ENCODE measurements at places on chromosomes 12 and 14.

DNA sequence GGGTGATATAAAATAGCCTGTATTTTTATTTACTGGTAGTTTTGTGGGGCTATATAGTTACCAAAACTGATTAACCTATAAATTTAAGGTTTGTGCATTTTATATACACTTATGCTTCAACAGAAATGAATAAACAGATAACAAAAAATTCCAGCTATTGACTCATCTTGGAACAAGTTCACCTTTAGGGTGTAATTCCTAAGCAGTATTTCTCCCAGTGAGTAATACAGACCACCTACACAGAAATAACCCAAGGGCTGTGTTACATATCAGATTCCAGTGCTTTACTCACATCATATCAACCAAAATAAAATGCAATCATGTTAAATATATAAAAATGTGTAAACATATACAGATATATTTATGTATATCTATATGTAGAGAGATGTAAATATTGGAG lies 345.6 kb downstream of the ADAMTS20 start:
- DNase-seq: no peak

GRCh38 chr12:41327096-41327895 lies 139.2 kb downstream of the PDZRN4 start:
- no peak for DNase-seq

GRCh38 chr14:23602181-23603095 lies 23.8 kb upstream of the JPH4 start:
- no peak for DNase-seq

GRCh38 chr12:124906606-124907261 lies 7.7 kb downstream of the UBC start:
- peak; percentile 85 for DNase-seq

- DNase-seq: no peak
These were observed 709.3 kb downstream of the RPS29 start for GRCh38 chr14:48876806-48877340.

DNA sequence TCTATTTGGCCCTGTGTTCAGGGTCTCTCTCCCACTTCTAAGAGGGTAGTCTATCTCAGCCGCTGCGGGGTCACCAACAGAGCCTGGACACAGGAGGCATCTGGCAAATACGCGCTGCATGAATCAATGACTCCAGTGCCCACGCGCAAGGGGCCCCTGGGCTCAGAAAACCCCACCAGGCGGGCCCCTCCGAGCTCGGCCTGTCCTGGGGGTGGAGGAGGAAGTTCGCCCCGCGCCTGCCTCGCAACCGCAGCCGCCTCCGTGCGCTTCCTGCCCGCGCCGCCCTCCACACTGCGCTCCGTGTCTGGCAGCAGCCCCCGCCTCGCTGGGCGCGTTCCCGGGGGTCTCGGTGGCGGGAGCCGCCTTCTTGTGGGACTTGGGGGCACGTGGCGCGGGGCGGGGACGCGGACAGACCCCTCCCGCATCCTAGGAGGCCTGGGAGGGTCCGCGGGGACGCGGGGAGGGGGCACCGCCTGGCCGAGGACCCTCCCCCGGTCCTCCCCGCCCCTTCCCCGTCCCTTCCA lies 811 bp upstream of the FBRSL1 start:
- DNase-seq: no peak

DNA sequence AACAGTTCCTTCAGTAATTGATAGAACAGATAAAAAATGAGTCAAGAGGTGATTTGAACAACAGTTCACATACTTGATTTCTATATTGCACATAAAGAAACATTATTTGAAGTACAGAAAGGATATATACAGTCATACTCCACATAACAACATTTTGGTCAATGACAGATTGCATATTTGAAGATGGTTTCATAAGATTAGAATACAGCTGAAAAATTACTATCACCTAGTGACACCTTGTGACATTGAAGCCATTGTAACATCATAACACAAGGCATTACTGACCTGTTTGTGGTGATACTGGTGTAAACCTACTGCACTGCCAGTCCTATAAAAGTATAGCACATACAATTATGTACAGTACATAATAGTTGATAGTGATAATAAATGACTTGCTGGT lies 43.1 kb upstream of the ABCC9 start:
- no peak for DNase-seq

- DNase-seq: no peak
These were observed 711 bp downstream of the SBNO1 start for GRCh38 chr12:123363740-123364531.

DNA sequence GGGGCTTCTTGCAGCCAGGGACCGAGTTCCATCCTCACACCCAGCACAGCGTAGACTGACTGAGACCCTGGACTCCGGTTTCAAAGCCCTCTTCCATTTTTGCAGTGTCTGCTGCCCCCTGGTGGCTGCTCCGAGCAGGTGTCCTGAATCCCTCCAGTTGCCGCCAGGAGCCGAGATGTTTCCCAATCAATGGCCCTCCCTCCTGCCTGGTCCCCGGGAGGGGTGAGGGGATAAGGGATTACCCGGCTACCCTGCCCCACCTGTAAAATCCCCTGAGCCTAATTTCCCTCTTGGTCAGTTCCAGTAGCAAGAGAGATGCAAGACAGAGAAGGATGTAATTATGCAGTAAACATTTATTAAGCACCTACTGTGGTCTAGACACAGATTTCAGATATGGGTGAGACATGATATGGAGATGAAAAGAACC lies 55.0 kb downstream of the PHETA1 start:
- DNase-seq: peak; percentile 84

DNA sequence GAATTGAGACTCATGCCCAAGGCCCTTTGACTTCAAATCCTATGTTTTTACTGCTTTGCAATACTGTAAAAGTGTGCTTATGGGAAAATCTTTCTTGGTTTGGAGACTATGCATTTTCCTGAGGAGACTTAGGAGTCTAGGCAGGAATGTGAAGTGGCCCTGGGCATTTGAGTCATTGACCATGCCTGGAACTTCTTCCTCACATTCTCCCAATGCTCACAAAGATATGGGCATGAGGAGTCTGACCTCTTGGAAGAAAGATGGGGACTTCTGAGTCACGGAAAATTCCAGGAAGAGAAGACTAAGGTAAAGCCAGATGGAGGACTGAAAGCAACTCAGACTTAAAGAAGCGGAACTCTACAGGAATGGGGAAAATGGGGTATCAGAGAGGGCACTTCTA lies 38.2 kb upstream of the ZNF641 start:
- DNase-seq: no peak

GRCh38 chr14:29705801-29706200 lies 221.8 kb downstream of the PRKD1 start:
- DNase-seq: no peak

GRCh38 chr14:53306267-53306721 lies 153.2 kb upstream of the DDHD1 start:
- peak; percentile 27 for DNase-seq

GRCh38 chr12:57101892-57102695 lies 9.1 kb downstream of the STAT6 start:
- DNase-seq: no peak

GRCh38 chr12:31899109-31899508 lies 60.1 kb upstream of the RESF1 start:
- no peak for DNase-seq

DNA sequence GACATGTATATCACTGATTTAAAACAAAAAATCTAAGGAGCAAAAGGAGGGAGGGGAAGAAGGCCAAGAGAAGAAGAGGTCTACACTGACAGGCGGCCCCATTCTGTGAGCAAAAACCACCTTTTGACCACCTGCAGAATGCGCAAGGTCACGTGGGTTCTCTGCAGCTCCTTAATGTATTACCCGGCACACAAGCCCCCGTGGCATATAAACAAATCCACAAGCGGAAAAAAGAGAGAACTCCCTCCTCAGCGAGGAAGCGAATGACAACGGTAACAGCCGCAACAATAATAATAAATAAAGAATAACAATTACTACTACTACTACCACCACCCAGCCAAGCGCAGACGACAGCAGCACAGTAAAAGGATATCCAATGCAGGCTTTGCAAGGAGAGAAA lies 1.3 kb downstream of the KSR2 start:
- DNase-seq: no peak

DNA sequence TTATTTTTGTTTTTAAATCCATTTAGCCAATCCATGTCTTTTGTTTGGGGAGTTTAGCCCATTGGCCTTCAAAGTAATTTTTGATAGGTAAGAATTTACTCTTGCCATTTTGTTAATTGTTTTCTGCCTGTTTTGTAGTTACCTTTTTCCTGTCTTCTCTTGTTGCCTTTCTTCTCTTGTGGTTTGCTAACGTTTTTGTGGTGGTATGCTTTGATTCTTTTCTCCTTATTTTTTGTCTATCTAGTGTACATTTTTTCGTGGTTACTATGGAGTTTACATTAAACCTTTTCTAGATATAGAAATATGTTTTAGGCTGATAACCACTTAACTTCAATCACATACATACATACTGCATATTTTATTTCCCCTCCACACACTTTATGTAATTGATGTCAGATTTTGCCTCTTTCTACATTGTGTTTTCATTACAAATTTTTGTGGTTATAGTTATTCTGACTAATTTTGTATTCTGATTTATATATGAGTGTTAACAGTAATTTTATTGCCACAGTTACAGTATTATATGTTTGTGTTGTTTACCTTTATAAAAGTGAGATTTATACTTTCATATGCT lies 19.2 kb upstream of the PPP1R12A start:
- no peak for DNase-seq

DNA sequence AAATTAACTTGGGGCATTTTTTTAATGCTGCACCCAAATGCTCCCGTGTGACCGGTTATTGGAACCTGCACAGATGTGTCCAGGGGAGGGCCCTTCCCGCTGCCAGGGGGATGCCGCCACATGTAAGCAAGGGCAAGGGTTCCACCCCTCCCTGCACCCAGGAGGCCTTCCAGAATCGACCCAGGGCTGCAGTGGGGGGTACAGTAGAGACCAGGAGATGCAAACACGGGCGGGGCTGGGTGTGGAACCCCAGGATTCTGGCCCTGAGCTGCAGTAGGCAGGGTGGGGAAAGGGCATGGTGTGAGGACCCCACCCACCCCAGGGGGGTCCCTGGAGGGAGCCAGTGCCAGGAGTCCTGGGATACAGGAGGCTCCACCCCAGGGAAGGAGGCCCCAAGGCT lies 54.1 kb downstream of the TNFAIP2 start:
- no peak for DNase-seq

DNA sequence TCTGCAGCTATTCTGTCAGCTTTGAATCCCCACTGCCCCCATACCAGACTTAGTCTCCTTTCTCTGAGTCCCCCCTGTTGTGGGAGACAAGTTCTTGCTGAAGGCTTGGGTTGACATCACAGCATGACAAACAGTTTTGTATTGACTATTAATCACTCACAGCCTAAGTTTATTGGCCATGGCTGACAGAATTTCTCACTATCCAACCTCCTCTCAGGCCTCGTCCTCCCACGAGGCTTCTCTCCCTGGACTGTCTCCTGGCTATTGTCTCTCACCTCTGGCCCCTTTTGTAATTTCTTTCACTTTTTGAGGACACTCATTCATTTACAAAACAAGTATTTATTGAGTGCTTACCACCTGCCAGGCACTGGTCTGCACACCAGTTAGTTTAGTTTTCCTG lies 35.2 kb upstream of the DCD start:
- DNase-seq: peak; percentile 64

DNA sequence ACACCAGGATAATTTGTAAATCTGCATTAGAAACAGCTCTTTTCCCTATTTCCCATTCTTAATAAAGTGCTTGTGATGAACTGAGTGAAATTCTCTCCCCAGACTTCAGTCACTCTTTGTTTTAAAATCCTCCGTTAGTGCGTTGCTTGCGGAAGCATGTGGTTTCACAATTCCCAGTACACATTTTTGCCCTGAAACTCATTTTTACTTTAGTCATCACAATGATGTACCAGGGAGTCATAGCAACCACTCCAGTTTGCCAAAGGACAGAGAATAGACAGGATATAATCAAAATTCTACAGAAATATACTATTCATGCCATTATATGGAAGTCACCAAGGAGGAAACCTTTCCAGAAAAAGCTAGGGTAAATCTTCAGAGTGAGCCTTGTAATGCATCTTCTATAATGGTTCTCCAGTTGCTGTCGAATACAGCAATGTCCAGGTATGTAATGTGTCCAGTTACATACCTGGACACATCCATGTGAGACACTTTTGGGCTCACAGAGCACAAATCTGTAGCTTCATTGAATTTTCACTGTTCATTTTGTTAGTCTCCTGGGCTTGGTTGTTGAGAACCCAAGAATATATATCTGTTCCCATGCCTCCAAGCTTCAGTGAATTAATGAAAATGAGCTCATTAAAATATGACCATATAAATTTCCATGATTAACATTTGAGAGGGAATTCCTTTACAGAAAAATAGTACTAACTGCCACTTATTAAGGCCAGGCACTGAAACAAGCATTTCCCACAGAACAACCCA lies 57.8 kb downstream of the GPR135 start:
- DNase-seq: no peak

DNA sequence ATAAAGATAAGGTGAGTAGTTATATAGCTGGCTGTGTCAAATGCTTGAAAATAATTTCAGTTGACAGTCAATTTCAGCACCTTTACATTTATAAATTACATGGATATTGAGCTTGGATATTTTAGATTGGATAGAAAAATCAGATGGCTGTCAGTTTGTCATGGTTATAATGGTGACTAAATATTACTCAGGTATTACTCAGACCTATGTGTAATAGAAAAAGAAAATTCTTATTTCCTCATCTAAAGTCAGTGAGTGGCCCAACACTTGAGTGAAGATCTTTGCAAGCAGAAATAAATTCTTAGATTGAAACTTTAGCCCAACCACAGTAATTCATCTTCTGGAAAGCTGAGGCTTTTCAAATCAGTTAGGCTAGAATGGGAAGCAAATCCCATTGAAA lies 354.4 kb downstream of the NAV3 start:
- DNase-seq: no peak

DNA sequence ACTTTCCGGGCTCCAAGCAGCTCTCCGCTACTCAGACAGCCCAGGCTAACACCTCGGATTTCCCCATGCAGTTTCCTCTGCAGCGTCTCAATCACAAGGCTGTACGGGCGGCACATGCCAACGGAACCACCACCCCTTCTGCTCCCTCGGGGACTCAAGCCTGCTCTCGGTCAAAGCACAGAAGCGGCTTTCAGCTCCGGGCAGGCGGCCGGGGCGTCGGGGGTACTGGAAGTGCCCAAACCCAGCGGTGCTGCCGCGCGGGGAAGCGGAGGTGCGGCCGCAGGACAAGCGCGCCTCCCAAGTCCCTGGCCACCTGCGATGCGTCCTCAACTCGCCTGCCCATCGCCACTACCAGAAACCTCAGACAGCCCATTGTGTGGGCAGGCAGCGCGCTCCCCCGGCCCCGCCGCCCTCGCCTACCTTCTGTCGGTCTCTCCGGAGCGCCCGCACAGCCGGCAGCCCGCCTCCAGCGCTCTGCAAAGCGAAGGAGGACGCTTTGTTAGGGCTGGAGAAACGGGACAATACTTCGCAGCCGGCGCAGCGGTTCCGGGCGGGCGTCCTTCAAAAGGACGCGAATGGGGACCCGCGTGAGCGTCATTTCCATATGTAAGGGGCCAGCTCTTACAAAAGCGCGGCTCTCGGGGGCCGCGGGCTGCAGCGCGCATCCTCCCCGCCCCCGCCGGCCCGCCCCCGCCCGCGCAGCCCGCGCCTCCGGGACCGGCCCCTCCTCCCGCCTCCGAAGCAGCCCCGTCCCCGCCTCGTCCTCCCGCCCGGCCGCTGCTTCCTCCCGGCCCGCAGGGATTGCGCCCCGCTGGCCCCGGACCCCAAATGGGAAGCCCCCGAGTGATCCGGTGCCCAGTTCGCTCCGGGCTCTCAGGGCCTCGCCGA lies 674 bp downstream of the NIN start:
- no peak for DNase-seq

- DNase-seq: no peak
These were observed 154.1 kb upstream of the FKBP4 start for GRCh38 chr12:2640709-2641108.

GRCh38 chr14:53108292-53109104 lies 44.6 kb downstream of the DDHD1 start:
- no peak for DNase-seq

All from iPS DF 6.9 (cell line).